Brain pericyte (primary cell): ENCODE measurements at places on chromosomes 6 and 20.

DNA sequence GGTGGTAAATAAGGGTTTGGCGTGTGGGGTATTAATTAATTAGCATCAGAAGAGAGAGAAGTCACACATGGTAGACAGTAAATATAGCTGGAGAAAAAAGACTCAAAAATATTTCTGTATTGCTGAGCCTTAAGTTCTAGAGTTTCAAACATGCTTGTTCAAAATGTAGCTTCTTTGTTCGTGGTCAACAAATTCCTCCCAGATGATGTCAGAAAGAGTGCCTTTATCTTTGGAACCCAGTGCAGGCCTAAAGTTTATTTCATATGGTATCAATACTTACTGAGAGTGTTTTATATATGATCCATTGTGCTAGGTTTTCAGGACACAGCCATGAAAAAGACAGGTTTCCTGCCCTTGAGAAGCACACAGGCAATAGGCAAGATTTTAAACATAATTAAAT is 18.3 kb downstream of the MARCKS start:
- DNase-seq = no peak

GRCh38 chr6:117498159-117498558 is 15.7 kb downstream of the DCBLD1 start:
- DNase-seq = no peak

DNA sequence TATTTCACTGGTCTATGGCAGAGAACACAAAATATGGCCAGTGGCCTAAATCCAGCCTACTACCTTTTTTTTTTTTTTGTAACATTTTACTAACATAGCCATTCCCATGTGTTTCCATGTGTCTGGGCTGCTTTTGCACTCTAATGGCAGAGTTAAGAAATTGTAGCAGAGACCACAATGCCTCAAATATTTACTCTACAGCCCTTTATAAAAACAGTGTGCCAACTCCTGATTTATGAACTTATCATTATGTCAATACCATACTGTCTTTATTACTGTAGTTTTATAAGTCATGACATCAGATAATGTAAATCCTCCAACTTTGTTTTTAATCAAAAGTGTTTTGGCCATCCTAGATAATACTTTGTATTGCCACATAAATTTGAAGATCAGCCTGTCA is 27.4 kb upstream of the CAP2 start:
- no peak for DNase-seq

GRCh38 chr6:12150812-12151432 is 138.8 kb downstream of the HIVEP1 start:
- no peak for DNase-seq

GRCh38 chr6:157013649-157014304 is 236.6 kb downstream of the ARID1B start:
- no peak for DNase-seq

DNA sequence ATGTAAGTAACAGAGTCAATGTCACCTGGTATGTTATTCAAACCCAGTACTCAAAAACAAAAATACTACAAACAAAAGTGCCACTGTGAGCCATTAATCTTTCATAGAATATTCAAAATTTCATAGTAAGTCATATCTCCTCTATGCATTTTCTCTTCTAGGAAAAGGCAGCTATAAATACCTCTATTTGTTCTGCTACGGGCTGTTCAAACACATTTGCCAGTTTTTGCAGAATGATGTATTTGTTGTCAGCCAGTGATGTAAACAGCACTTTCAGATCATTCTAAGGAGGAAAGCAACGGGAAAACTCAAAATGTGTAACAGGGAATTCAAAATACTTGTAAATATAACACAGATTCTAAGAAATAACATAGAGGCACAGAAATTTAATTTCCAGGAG is 388.2 kb downstream of the SYNE1 start:
- no peak for DNase-seq

DNA sequence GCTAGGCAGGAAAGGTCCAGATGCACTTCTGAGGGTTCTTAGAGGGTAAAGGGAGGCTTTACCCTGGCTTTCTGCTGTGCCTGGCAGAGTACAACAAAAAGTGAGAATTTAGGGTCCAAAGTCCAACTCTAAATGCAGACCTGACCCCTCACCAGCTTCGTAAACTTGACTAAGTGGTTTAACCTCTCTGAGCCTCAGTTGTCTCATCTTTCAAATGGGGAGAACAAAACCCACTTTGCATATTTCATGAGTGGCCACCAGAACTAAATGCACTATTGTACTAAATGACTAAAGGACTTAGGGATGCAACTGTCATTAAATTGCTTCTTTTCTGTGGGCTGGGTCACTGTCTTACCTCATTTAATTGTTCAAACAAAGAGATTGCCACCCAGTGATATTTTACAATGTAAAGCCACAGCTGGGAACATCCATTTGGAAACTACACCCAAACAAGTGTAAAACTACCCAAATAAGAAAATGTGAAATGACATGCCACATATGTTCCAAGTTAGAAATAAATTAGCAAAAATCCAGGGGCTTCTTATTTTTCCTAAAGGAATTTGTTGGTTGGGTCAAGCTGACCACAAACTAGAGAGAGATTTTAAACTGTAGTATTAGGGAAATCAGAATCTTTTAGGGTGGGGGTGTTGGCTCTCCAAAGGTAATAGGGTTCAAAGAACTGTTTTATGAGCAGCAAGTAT is 48.3 kb upstream of the RIN2 start:
- DNase-seq = no peak

- no peak for DNase-seq
Observed at GRCh38 chr6:118860880-118861279, 33.1 kb upstream of the ASF1A start.

- DNase-seq = no peak
Observed at GRCh38 chr20:60485012-60485760, 527.0 kb downstream of the CDH26 start.

GRCh38 chr6:90835596-90836212 is 248.8 kb upstream of the MAP3K7 start:
- DNase-seq = no peak

- no peak for DNase-seq
Observed at GRCh38 chr6:79305020-79305419, 70.5 kb upstream of the HMGN3 start.

- DNase-seq = peak; percentile 92
Observed at GRCh38 chr6:111804627-111805235, 68.5 kb downstream of the FYN start.

GRCh38 chr20:9244811-9245210 is 175.9 kb downstream of the PLCB4 start:
- DNase-seq = no peak

GRCh38 chr6:81969011-81969410 is 216.5 kb upstream of the TENT5A start:
- no peak for DNase-seq

GRCh38 chr20:11232896-11233295 is 559.1 kb upstream of the JAG1 start:
- no peak for DNase-seq

- no peak for DNase-seq
Observed at GRCh38 chr6:124792386-124792785, 169.9 kb upstream of the RNF217 start.
